ENCODE measurements at places on chromosomes 2 and 18.
A peak's percentile ranks its signal among the peaks of the same experiment; 100 is the strongest.

DNA sequence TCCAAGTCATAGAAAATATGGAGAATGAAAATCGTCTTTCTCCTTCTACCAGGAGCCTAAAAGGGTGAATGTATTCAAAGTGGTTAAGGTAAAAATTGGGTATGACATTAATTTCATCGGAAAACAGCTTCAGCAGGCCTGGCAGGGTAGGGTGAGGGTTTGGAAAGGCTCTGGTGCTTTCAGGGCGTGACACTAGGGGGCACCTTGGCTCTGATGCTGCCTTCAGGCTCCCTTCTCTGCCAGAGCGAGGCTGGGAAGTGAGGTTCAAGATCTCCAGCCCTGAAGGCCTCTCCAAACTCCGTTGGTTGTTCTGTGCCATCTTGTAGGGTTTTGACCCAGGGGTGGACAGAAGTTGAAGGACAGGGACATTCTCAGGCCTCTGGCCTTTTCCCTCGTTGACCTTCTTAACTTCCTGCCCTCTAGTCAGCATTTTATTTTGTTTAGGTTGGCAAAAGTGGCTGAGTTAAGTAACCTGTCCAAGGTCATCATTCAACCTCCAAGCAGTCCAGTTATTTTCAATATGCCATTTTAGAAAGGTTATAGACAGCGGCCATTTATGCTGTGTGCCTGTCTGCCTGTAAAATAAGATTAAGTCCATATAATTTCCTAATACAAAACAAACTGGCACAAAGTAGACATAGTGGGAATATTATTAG lies 40.3 kb downstream of the EML6 start:
- DNase-seq: no peak

DNA sequence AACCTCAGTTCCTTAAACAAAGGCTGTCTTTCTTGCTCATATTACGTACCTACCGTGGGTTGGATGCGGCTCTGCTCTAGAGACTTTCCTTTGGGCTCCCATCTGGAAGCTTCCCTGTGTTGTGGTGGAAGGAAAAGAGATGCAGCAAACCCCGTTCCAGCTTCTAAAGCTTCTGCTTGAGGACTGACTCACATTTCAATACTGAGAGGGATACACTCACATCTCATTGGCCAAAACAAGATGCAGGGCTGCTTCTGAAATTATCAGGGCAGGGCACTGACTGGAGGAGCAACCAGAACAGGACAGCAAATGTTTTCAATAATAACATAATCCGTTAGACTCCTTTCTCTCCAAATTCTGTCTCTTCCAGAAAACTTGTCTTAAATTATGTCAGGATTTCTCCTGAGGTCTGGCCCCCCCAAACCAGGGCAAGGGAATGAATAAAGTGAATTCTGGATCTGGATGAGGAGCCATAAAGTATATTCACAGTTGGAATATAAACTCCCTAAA lies 4.5 kb upstream of the MYO5B start:
- no peak for DNase-seq

GRCh38 chr2:5921081-5921642 lies 229.0 kb downstream of the SOX11 start:
- no peak for DNase-seq

DNA sequence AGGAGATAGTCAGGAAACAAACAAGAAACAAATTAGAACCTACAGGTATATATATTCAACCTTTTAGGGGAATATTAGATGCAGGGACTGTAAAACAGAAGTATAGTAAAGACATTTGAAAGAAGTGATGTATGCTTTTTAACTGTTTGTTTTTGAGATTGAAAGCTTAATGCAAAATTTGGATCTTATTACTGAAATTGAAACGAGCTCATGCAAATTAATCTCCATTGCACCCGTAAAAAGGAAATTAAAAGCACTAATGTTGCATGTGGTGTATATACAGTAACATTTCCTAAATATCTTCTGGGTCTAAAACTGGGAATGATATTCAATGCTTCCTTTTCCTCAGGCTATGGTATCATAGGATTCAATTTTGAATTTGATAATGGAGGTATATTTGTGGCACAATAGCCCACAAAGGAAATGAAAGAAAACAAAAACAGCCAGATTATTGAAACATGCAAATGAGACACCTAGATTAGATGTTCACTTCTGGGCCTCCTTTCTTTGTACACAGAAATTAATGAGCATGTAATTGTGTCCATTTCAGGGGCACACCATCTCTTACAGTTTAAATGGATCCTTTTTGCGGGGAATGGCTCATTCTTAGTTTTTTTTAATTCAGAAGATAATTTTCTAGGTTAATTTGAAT lies 1.6 kb upstream of the ELOA2 start:
- DNase-seq: no peak

- no peak for DNase-seq
These were observed 36.1 kb downstream of the COX7A2L start for GRCh38 chr2:42324949-42325348.

GRCh38 chr18:6021306-6022073 lies 126.2 kb upstream of the TMEM200C start:
- DNase-seq: no peak

DNA sequence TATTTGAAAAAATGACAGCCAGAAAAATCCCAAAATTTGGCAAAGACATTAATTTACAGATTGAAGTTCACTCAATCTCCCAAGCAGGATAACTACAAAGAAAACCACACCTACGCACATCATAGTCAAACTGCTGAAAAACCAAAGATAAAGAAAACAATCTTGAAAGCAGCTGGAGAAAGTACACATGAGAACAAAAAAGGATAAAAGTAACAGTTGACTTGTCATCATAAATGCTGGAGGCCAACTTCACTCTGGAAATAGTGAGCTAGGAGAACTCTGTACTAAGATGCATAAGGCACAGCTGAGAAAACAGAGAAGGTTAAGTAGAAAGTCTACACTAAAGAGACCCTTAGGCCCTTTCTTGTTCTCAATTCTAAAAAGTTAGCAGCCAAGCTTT lies 73.1 kb downstream of the TLK1 start:
- no peak for DNase-seq

DNA sequence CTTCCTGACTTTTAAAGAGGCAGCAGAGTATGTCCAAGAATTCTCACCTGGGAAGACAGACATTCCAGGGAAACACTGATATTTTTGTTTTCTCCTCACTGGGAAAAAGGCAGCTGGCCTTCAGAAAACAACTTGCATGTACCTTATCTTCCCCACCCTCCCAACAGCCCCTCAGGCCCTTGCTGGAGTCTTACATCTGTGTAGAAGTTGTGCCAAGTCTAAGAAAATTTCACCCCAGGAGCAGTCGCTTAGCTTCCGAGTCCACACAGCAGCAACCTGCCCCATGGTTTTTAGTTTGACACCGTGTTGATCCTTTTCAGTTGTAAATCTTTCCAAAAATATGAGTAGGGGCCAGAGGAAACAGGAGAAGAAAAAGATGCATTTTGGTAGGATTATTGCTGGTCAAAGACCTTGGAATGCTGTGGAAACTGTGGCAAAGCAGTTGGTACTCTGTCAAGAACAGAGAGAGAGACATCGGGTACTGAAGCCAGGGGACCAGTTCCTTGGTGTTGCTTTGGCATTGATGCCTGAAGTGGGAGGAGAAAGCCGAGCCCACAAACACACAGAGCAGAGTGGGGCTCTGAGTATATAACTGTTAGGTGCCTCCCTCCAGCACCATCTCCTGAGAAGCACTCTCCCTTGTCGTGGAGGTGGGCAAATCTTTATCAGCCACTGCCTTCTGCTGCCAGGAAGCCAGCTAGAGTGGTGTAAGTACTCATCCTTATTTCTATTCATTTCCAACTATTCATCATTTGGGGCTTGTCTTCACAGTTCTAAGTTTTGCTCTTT lies at the start of gene SLC14A1:
TSS of gene SLC14A1 (plus strand) at position 615 of the 789 bp plus-strand sequence. CDS start 6,140 bp downstream, outside the sequence.
- no peak for DNase-seq

DNA sequence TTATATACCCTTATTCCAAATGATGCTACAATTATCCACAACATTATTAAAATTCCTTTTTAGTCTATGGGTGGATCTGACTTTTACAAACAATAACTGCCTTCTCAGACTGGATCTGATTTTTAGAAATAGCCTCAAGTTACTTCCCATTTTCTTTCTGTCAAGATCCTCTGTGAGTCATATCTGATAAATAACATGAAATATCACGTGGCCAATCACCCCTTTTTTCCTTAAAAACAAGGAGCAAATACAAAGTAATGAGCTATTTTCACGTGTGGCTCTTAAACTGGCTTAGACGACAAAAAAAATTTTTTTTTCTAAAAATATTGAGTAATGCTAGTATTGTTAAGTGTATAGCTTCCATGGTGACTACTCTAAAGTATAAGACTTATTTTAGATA lies 6.7 kb downstream of the PELI1 start:
- DNase-seq: no peak

- DNase-seq: no peak
These were observed 96.0 kb downstream of the WDR7 start for GRCh38 chr18:56747032-56747658.

- no peak for DNase-seq
These were observed 142.4 kb downstream of the MREG start for GRCh38 chr2:215870986-215871385.

- no peak for DNase-seq
These were observed 62.7 kb downstream of the TRAPPC12 start for GRCh38 chr2:3442185-3442584.

- DNase-seq: no peak
These were observed 26.2 kb downstream of the TTC21B start for GRCh38 chr2:165927353-165927752.

DNA sequence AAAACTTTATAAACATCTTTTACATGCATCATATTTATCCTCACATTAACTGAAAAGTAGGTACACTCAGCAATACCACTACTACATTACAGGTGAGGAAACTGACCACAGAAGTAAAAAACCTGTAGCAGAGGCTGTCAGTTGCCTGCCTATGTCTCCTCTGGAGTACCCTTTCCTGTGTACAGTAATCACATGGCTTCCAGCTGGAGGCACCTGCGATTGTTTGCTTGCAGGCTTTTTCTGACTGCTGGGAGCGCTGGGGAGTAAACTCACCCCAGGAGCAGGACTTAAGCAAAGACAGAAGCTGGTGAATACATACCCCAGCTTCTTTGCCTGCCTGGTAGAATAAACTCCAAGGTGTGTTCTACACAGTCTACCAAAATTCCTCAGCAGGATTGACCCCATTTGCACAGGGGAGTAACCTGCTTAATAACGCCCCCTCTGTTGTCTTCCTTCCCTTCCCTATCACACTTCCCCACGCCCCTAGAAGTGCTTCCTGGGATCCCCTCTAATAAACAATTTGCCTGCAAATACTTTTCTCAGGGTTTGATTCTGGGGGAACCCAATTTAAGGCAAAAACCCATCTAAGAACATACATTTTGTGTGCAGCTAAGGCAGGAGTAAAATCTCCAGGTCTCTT lies 138.9 kb downstream of the PTH2R start:
- DNase-seq: no peak

- DNase-seq: no peak
These were observed 182.5 kb upstream of the OSR1 start for GRCh38 chr2:19540739-19541525.

GRCh38 chr2:28082131-28082530 lies 191.6 kb downstream of the BABAM2 start:
- DNase-seq: peak; percentile 1

DNA sequence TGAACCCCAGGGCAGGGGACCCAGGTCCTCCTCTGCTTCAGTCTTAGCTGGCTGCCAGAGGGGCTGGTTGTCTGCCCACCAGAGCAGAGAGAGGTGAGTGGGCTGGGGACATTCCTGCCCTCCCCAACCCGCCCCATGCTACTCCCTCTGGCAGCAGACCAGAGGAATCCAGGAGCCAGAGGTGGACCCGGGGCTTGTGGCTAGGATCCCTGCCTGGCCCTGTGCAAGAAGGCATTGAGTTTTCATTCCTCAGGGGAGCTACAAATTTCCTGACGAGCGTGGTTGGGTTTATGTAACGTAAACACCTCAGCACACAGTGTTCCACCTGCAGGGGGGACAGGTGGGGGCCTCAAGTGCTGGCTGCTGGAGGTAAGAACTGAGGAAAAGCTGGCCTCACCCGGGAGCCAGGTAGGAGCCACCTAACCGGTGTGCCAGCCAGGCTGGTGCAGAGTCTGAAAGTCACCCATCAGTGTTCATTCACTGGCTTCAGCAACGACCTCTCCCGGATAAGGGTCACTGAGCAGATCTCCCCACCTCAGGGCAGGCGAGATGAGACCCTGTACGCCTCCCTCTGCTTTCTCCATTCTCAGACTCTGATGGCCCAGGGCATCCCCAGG lies 246.8 kb downstream of the DYSF start:
- no peak for DNase-seq

DNA sequence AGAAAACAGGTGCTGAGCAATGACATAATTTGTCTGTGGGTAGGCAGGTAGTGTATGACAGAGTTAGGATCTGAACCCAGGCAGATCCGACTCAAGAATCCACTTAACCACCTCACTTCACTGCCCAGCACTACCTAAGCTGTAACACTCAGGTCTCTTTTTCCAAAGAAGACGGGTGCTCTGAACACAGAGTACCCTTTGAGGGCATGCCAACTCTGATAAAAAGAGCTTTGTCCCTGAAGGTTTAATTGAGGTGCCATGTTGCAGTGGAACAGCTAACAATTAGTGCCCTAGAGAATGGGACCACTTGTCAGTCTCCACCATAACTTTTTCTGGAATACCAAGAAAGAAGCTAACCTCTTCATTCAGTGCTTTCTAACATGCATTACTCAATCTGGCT lies 11.3 kb downstream of the ABHD3 start:
- DNase-seq: no peak

DNA sequence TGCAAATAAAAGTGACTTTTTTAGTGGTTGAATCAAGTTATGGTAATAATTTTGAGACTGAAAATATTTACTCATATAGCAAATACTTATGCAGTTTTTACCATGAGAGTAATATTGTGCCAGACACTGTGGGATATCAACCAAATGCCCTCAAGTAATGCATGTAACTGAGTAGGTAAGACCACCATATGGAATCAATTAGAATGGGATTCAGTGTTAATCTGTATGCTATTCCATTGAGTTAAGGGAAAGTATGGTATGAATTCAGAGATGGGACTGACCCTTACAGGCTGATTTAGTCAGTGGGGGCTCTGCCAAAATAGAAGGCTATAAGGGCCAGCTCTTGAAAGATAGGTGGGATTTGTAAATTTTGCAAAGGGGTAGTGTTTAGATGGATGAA lies 131.6 kb downstream of the CCDC85A start:
- DNase-seq: no peak

GRCh38 chr2:230981704-230982103 lies 14.2 kb upstream of the SPATA3 start:
- DNase-seq: no peak

GRCh38 chr18:56285387-56286065 lies 352.9 kb downstream of the TXNL1 start:
- no peak for DNase-seq

GRCh38 chr2:22499082-22499839 lies 885.7 kb upstream of the KLHL29 start:
- DNase-seq: no peak

Data from CD4-positive, alpha-beta T cell (primary cell).